ENCODE measurements at places on chromosomes 6 and 20.
A peak's percentile ranks its signal among the peaks of the same experiment; 100 is the strongest.

DNA sequence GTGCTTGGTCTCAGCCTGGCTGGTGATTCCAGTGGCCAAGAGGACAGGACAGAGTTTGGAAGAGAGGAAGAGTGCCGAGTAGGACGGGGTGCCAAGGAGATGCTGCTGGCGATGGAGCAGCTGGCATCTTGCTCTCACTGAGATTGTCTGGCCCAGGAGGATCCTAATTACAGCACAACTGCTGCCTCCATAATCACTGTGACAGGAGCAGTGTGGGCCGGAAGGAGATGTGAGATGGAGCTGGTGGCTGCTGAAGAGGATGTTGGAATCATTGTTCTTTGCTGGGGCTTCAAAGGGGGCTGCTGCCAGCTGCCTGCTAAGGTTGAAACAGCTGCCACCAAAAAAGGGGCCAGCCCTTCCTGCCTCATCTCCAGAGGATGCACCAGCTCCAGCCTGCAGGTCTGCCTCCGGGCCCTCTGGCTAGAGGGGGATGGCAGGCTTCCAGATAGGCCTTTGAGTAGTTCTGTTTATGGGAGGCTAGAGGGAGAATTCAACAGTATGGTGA is 214.4 kb downstream of the RNF144B start:
- DNase-seq, result no peak

DNA sequence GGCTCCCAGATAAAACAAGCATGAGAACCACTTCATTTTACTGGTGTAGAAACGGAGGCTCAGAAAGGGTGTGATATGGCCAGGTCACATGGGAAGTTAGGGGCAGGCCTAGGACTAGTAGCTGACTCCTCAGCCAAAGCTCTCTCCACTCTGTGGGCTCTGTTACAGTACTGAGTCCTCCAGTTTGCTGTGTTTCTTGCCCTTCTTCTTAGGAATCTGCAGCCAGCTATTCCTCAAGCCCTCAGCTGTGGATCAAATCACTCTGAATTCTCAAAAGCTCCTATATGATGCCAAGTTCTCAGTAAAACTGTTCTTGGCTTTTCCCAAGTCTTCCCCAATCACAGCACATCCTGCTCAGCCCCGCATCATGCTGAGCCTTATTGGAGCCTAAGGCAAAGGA is 42.5 kb upstream of the ADGRF1 start:
- no peak for DNase-seq

GRCh38 chr6:66086532-66086931 is 379.5 kb upstream of the EYS start:
- no peak for DNase-seq

- DNase-seq, result peak; percentile 26
These were observed 74.5 kb upstream of the ZNF184 start for GRCh38 chr6:27547157-27548075.

- no peak for DNase-seq
These were observed 489.8 kb upstream of the MANEA start for GRCh38 chr6:95087394-95088097.

GRCh38 chr6:157432231-157432891 is 51.4 kb downstream of the ZDHHC14 start:
- DNase-seq, result no peak

GRCh38 chr6:32329141-32329540 is 42.6 kb downstream of the TSBP1 start:
- no peak for DNase-seq

- no peak for DNase-seq
These were observed 6.5 kb upstream of the RREB1 start for GRCh38 chr6:7101290-7101689.

DNA sequence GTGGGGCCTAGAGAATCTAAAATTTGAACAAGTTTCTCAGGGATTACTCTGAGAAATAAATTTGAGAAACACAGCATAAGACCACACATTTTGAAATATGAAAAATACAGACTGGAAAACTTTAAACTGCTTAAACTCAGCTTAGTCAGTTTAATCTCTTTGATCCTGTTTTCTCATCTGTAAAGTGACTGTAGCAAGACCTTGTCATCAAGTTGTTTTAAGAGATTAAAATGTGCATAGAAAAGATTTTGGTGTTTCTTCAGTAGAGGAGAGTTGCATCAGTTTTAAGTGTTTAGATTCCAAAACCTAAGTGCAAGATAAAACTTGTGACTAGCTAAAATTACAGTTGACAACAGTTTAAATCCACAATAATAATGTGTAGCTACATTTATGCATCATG is 8.1 kb upstream of the BCKDHB start:
- DNase-seq, result no peak

DNA sequence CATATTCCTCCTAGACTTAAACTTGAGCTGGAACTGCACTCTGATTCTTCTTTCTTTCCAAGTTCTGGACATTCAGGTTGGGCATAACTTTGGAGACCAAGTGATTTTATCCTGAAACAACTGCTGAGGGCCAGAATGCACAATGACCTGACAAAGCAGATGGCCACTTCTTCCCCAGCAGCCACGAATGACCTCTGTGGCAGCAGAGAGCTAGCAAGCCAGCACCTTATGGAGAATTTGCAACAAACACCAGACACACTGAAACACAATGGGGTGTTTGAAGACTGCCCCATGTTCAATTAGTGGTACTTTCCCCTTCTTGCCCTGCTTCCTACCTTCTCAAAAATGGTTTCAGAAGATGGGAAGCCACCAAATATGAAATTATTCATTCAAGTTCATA is 4.2 kb upstream of the TENT5A start:
- DNase-seq, result no peak

- no peak for DNase-seq
These were observed 5.3 kb upstream of the RAET1L start for GRCh38 chr6:150030611-150031010.

DNA sequence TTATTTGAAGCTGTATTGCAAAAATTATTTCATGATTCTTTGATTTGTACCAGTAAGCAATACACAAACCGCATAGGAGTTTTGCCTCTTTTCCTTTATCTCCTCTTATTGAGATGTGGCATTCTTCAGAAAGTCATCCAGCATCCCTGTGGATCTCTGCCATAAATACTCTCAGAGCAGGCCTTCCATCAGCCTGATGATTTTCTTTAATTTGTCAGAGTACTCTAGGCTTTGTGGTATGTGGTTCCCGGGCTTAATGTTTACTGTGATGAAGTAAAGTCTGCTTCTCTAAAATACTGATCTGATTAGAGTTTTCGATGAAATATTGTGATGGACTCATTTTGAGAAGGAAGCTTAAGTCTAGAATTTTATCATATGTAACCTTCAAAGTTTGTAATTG is 31.1 kb upstream of the SLC35D3 start:
- DNase-seq, result no peak

DNA sequence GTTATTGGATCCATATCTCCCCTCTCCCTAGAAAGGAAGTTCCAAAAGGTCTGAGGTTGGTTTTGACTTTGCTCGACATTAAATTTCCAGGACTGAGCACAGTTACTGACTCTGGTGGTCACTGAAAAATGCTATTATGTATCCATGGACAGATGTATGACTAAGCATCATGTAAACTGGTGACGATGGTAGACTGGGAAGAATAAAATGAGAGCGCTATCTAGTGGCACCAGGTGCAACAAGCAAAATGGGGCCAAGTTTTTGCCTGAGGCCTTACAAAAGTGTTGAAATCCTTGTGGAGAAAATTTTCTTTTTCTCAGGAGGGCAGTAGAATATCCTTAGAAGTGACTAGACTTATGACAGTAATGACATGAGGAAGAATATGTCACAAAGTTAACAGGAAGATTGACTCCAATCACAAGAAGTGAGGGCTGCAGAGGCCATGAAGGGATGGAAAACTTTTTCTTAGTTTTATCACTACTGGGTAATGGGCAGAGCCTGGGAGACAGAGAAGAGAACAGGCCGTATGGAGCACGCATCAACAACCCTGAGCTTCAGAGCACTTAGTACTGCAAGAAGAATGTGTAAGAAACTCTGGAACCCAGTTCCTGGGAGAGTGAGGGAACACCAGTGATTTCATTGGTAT is 88.9 kb upstream of the ELOVL5 start:
- peak; percentile 78 for DNase-seq

DNA sequence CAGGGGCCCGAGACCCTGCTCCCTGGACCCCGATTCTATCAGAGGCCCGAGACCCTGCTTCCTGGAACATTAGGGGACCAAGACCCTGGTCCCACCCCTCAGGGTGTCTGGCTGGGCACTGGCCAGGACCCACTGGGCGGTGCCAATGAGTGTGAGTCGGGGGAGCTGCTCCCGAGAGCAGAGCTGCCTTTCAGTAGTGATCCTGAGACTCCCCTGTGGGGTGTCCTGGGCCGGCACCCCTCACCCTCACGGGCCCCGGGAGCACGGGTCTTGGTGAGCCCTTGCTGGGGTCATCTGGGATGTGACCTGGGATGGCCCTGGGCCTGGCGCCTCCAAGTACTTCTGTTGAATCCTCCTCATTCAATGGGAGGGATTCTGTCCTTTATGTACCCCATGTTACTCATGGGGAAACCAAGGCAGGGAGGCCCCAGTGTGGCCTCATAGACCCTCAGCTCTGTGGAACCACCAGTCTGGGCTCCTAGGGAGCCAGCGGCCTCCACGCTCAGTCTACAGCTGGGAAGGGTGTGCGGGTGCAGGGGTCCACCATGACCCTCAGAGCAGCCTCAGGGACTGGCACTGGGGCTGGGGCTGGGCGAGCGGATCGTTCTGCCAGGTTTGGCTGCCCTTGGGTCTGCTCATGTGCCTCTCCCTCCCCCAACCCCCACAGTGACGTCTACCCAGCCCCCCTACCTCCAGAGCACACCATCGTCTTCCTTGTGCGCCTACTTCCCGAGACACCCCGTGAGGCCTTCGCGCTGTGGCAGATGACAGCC is 25.6 kb downstream of the COL20A1 start:
- DNase-seq, result no peak

- no peak for DNase-seq
These were observed 110.1 kb upstream of the GPR6 start for GRCh38 chr6:109867970-109868358.

GRCh38 chr6:5174756-5175549 is 85.8 kb downstream of the LYRM4 start:
- no peak for DNase-seq

GRCh38 chr6:168294901-168295300 is 24.7 kb downstream of the DACT2 start:
- no peak for DNase-seq

- DNase-seq, result peak; percentile 67
These were observed 15.0 kb downstream of the ADNP start for GRCh38 chr20:50916257-50916656.

DNA sequence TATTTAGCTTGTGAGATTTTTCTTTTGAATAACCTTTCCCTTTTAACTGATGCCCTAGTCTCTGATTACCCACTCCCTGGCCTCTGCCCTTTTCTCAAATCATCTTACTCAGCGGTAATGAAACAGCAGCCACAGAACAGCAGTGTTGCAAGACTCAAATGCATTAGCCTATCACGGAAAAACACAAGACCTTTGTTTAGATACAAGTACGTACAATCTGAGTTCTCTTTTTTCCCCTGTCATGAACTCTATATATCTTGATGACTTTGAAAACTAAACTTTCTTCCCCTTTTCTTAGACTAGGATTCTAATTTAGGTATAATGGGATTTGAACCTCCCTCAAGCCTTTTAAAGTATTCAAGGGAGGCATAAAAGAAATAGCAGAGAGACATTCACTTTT is 1034.9 kb downstream of the EYS start:
- DNase-seq, result no peak

GRCh38 chr20:64057628-64058498 is 5.1 kb upstream of the TCEA2 start:
- DNase-seq, result peak; percentile 95

DNA sequence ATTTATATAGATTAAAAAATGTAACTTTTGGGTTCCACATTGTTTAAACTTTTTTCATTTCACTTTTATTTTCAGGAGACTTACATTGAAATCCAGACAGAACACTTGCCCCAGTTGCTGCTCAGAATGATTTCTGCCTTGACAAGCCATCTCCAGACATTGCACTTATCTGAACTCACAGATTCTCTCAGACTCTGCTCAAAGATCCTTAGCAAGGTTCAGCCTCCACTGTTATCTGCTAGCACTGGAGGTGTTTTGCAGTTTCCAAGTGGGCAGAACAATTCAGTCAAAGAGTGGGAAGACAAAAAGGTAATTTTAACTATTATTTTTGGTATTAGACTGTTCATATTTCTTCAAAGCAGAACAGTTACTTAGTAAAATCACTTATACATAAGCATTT is 58.0 kb downstream of the DOP1A start:
- DNase-seq, result no peak

GRCh38 chr6:157380458-157380778 is 572 bp upstream of the ZDHHC14 start:
- no peak for DNase-seq

GRCh38 chr20:2295886-2296515 is at the start of gene TGM3:
Gene TGM3, plus strand, starts transcription at chr20:2296001. Its CDS starts 63 bp downstream, at chr20:2296064.
- no peak for DNase-seq
